ENCODE measurements at places on chromosomes 4 and X.
A peak's percentile ranks its signal among the peaks of the same experiment; 100 is the strongest.

GRCh38 chr4:38071801-38072431 lies 111.7 kb downstream of the PTTG2 start:
- DNase-seq: no peak

GRCh38 chr4:73152893-73153292 lies 83.4 kb upstream of the COX18 start:
- DNase-seq: no peak

- DNase-seq: no peak
Observed at GRCh38 chr4:168264903-168265302, 53.6 kb downstream of the DDX60 start.

- no peak for DNase-seq
Observed at GRCh38 chr4:134539729-134540231, 338.2 kb upstream of the PABPC4L start.

GRCh38 chrX:25674776-25675175 lies 463.4 kb upstream of the MAGEB18 start:
- no peak for DNase-seq

DNA sequence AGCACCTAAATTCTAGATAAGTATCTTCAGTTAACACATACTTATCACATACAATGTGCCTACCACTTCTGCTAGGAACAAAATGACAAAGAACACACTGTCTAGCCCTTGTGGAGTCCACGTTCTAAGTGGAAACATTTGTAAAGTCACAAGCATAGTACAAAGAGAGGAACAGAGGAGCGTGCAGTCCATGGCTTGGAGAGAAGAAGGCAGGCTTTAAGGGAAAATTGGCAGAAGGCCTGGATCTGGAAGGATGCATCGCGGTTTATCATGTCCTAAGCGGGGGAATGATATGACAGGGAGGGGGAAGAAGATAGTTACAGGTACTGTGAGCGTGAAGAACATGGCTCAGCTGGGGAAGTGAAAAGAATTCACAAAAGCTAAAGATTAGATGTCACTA lies 218.0 kb downstream of the PRDM5 start:
- DNase-seq: no peak

DNA sequence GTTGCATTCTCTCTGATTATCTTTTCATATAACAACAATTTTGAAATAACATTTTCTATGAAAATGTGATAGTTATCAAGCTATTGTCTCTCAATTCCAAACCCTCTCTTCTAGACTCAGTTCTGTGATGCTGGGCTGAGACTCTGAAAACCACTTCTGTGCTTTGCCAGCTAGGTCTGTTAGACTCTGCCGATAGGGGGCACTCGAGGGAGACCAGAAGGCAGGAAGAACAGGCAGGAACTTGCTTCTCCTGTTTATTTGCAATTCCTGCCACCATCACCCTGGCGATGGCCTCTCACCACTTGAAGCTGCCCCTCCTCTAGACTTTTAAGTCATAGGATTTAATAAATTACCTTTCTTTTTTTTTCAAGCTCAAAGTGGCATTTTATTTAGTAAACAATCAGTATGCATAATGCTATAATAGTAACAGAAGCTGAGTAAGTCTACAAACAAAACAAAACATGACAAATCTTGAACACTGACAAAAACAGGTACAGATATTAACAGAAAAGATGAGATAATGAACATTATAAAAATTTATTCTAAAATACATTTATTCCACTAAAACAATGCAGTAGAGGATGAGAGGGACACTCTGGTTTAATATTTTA lies 49.7 kb downstream of the RASL11B start:
- peak; percentile 78 for DNase-seq

- no peak for DNase-seq
Observed at GRCh38 chr4:168600796-168601583, 104.1 kb downstream of the PALLD start.

- no peak for DNase-seq
Observed at GRCh38 chr4:7744142-7744804, 195.4 kb downstream of the AFAP1 start.

DNA sequence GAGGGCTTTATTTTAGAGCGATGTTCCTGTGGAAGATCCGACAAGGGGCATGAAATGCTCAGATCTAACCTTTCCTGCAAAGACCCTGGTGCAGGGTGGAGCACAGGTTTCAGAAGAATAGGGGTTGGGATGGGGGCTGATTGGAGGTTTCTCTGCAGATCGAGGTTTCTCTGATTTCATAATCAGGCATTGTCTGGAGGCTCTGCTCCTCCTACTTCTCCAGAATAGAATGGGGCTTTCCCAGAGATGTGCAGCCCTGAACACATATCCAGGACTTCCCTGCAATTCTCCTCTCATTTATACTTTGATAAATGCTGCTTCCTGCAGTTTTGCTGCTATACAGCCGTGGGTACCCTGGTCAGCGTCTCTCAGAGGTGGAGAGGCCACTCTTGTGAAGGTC lies 397.6 kb upstream of the BOD1L1 start:
- DNase-seq: no peak

GRCh38 chrX:104108955-104109354 lies 3.4 kb upstream of the ZCCHC18 start:
- DNase-seq: no peak

DNA sequence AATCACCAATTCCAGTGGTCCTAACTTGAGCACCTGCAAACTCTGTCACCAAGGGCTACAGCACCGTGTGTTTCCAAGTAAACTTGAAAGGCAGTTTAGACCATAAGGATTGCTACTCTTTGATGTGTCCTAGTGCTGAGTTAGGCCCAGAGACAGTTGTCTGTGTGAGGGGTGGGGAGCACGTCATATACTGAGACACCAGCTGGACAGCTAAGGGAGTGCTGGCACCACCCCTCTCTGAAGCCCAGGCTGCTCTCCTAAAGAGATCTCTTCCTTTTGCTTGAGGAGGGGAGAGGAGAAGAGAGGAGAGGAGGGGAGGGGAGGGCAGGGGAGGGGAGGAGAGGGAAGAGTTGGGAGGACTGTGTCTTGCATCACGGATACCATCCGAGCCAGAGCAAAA lies 218.7 kb upstream of the TACR3 start:
- DNase-seq: no peak

DNA sequence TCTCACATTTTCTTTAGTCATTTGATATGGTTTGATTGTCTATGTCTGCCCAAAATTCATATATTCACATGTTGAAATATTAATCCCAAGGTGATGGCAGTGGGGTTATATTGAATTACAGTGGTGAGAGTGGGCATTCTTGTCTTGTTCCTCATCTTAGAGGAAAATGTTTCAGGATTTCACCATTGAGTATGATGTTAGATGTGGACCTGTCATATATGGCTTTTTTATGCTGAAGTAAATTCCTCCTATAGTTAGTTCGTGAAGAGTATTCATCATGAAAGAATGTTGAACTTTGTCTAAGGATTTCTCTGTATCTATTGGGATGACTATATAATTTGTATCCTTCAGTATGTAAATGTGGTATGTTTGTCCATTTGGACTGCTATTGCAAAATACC lies 512.3 kb upstream of the EPHA5 start:
- no peak for DNase-seq

DNA sequence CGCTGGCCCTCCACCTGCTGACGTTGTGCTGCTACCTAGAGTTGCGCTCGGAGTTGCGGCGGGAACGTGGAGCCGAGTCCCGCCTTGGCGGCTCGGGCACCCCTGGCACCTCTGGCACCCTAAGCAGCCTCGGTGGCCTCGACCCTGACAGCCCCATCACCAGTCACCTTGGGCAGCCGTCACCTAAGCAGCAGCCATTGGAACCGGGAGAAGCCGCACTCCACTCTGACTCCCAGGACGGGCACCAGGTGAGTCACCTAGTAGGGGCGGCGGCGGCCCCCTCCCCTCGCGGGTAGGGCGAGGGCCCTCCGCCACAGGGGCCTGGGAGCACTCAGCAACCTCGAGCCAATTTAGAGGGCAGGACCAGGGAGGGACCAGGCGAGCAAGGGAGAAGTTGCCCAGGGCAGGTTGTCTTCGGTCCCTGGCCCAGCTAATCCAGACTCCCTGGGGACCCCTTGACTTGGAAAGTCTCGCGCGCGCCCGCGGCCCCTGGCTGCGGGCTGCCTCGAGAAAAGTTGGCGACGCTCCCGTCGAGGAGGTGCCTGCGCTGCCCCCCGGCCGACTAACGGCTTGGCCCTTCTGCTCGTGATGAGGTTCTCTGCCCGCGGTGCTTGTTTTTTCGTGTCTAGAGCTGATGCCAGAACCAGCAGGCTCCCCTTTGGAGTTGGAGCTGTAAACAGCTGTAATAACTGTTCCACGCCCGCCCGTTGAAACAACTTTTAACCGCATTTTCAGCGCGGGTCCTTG lies 717 bp downstream of the EDA start:
- DNase-seq: peak; percentile 25

GRCh38 chrX:97909245-97909644 lies 1025.5 kb downstream of the RPA4 start:
- DNase-seq: no peak

- DNase-seq: no peak
Observed at GRCh38 chrX:12582649-12583048, 208.6 kb upstream of the PRPS2 start.

- DNase-seq: no peak
Observed at GRCh38 chr4:36152735-36153134, 91.6 kb downstream of the ARAP2 start.

GRCh38 chrX:123138473-123138872 lies 45.6 kb upstream of the GRIA3 start:
- no peak for DNase-seq

- no peak for DNase-seq
Observed at GRCh38 chrX:45479196-45479834, 278.6 kb upstream of the DIPK2B start.

DNA sequence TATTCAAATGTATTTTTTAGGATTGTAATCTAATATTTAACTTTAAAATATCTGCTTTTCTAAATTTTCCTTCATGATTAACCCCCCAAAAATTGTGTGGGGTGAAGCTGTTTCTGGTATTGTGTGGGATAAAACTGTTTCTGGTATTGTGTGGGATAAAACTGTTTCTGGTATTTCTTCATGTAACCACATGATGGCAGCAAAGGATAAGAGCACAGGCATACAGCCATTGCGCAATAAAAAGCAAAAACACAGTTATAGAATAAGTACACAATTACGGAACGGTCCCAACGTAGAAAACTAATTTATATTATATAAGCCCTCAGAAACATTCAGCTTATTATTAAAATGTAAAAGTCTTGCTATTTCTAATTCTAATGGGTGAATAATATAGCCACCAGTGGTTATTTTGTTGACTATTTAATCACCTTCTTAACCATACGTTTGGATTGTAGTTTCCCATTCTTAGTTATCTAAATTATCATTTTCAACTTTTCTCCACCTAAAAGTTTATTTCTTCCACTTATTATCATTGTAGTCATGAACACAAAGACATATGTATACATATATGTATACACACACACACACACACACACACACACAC lies 333.9 kb upstream of the FSTL5 start:
- DNase-seq: no peak

DNA sequence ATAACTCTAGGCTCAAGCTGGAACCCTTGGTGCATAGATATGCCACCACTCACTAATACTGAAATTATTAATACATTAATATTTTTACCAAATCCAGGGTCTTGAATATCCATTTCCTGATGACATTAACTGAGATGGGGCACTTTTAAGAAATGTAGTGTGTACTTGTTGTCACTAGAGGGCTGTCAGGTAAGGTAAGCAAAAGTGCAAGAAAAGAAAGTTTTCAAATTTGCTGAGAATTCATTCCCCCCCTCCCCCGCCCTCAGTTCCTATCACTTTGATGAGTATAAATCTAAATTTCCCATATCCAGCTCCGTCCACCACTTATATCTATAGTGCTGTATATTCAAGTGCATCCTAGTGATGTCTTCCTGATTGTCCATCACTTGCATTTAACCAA lies 20.5 kb upstream of the WDR44 start:
- no peak for DNase-seq

DNA sequence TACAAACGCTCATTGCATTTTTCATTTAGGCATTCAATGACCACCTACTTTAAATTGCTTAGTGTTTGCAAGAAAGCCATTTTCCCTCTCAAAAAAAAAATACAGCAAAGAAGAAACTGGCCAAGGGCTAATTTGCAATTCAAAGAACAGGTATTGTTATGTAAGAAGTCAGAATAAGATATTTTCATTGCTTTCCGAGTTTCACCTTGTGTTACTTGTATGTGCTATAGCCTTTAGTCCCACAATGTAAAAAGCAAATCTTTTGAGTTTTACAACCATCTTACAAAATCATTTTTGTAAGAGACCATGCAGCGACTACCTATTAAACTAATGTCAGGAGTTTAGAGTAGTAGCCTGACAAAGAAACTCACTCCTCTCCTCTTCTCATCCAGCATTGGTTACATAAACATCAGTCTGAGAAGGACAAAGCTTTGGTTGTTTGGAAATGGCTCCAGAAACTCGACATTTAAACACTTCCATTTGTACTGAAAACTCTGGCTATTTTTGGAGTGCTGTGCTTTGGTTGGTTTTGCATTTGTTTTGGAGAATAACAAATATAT lies 15.3 kb downstream of the TENM3 start:
- DNase-seq: no peak

- peak; percentile 63 for DNase-seq
Observed at GRCh38 chrX:427812-428725, 41.4 kb upstream of the PPP2R3B start.

- DNase-seq: no peak
Observed at GRCh38 chr4:37632836-37633235, 53.3 kb downstream of the RELL1 start.

GRCh38 chr4:168825975-168826374 lies 184.1 kb downstream of the CBR4 start:
- no peak for DNase-seq

GRCh38 chrX:13778916-13779315 lies 38.0 kb downstream of the GPM6B start:
- no peak for DNase-seq

GRCh38 chr4:9849538-9849920 lies 68.1 kb downstream of the DRD5 start:
- no peak for DNase-seq

GRCh38 chr4:742096-742741 lies 36.6 kb downstream of the PCGF3 start:
- no peak for DNase-seq

DNA sequence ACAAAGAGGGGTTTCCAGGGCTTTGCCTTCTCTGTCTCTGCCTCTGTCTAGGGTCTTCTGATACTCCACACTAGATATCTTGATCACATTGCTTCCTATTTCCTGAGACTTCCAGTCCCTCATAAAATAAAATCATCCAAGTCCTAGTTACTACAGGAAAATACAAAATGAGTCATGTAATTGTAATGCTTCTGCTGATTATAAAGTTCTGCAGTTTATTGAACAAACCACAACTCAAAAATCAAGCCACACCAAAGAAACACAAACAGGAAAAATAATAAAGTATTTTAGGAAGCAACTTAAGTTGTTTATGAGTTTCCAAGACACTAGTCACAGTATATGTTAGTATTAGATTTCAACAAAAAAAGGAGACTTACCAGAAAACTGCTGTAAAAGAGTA lies 695.1 kb upstream of the GALNTL6 start:
- no peak for DNase-seq

DNA sequence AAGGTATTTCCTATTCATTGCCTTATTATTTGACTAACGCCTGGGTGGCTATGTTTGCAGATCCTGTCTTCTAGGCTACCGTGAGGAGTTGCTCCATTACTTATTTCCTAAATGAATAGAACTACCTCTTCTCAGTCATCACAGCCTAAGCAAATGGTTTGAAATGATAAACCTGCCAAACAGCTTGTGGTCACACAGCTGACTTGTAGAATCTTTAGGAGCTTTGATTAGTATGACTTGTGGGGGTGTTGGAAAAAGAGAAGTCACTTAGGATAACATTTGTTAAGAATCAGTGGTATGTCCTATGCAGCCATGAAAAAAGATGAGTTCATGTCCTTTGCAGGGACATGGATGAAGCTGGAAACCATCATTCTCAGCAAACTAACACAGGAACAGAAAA lies 169.3 kb downstream of the PPARGC1A start:
- DNase-seq: no peak

- no peak for DNase-seq
Observed at GRCh38 chr4:2378401-2378800, 40.0 kb downstream of the ZFYVE28 start.

All from nephron progenitor cell (in vitro differentiated cells).